ENCODE measurements at places on chromosomes 4 and X. TPM values are rescaled to one million over a fixed set of nuclear protein-coding genes. Genes with fewer than 3 reads are reported as not detected.

The SMR3B gene
- not detected for total RNA-seq

The NOX1 gene
- total RNA-seq: not detected

The FAM9C gene
- total RNA-seq: 0.16 TPM

The ZNF827 gene
- 10.5 TPM for total RNA-seq

The RNF113A gene
- total RNA-seq: 51.9 TPM

The DGAT2L6 gene
- not detected for total RNA-seq

The ADH7 gene
- total RNA-seq: not detected

The TENM3 gene
- total RNA-seq: 57.4 TPM

The EMD gene
- 41.3 TPM for total RNA-seq

The CTAG2 gene
- total RNA-seq: 4.2 TPM

The CCDC120 gene
- 2.5 TPM for total RNA-seq

The PRDM5 gene
- 40.5 TPM for total RNA-seq

The ANOS1 gene
- total RNA-seq: not detected

The RBMXL3 gene
- total RNA-seq: not detected

The ALB gene
- total RNA-seq: not detected

The NAA11 gene
- 0.12 TPM for total RNA-seq

The PCDH19 gene
- total RNA-seq: 0.30 TPM

The RASSF6 gene
- total RNA-seq: 0.08 TPM

The P2RY4 gene
- total RNA-seq: 0.22 TPM

The CYBB gene
- not detected for total RNA-seq

The GDPD2 gene
- total RNA-seq: not detected

The CENPVL1 gene
- not detected for total RNA-seq

The HAND2 gene
- total RNA-seq: 3.4 TPM

The FDCSP gene
- not detected for total RNA-seq

The JCHAIN gene
- total RNA-seq: not detected

The DCLK2 gene
- total RNA-seq: 5.7 TPM

The MSANTD1 gene
- 0.08 TPM for total RNA-seq
